Stimulated activated CD8-positive, alpha-beta memory T cell treated with anti-CD3 and anti-CD28 coated beads, Interleukin-7, amount 100 ng/mL, for 48 hours (primary cell): ENCODE measurements at places on chromosomes 6 and 20.

GRCh38 chr20:44031001-44031574 lies 116.4 kb downstream of the TOX2 start:
- no peak for DNase-seq

- DNase-seq: no peak
Observed at GRCh38 chr20:10551732-10552724, 116.9 kb downstream of the SLX4IP start.

- DNase-seq: no peak
Observed at GRCh38 chr20:25050501-25051350, 7.2 kb downstream of the ACSS1 start.

DNA sequence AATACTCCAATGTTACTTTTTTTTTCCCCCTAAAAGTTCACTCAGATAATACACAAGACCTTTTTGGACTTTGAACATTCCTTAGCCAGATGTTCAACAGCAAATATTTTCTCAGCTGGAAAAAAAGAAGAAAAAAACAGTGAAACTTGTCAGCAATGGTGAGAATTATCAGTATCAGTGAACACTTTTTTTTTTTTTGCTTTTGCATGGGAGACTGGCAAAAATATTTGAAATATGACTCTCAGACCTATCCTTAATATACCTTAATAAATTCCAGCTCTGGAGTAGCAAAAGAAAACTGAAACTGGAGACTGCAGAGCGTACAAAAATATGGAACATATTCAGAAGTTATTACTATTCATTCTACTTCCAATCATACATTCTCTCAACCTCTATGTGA lies 92.3 kb downstream of the RFPL4B start:
- no peak for DNase-seq

- DNase-seq: no peak
Observed at GRCh38 chr6:21053612-21054011, 519.4 kb downstream of the CDKAL1 start.

- DNase-seq: no peak
Observed at GRCh38 chr6:135627092-135627715, 129.7 kb upstream of the AHI1 start.

GRCh38 chr6:134676307-134677281 lies 273.3 kb downstream of the ALDH8A1 start:
- DNase-seq: no peak

GRCh38 chr6:52591832-52592231 lies 15.0 kb upstream of the TRAM2 start:
- no peak for DNase-seq

DNA sequence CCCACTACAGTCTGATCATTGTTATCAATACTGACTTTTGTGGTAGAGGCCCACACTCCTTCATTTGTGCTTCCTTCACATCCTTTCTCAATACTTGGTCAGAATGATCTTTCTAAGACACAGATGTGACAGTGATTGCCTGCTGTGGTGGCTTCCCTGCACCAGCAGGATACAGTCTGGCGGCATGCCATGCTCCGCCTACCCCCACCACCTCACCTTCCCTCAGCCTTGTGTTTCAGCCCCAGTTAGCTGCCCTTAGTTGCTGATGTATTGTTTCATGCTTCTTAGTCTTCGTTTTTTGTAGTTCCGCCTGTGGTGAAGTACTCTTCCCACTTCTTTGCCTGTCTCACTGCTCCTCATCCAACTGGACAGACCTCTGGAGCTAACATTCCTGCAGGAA lies 10.9 kb downstream of the LRRC1 start:
- DNase-seq: no peak

- no peak for DNase-seq
Observed at GRCh38 chr6:134238960-134239795, 78.7 kb downstream of the SGK1 start.

DNA sequence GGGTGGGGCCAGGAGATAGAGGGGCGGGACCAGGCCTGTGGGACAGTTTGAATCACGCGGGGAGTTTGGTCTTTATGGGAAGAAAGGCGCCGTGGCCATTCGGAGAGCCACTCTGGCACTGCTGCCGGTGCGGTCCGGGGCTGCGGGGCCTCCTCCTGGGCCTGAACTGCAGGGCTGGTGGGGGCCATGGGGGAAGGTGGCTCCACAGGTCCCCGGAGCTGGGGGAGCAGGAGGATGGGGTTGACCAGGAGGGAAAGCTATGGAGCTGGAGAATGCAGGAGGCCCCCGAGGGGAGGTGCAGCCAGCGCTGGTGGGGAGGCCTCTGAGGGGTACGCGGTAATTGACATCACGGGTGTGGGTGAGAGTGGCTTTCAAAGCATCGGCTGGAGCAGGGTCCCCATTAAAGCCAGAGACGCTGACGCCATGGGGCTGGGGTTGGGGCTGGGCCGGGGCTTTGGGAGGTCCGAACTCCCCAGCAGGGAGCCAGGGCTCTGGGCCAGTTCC lies 1.8 kb upstream of the BHLHE23 start:
- DNase-seq: no peak

DNA sequence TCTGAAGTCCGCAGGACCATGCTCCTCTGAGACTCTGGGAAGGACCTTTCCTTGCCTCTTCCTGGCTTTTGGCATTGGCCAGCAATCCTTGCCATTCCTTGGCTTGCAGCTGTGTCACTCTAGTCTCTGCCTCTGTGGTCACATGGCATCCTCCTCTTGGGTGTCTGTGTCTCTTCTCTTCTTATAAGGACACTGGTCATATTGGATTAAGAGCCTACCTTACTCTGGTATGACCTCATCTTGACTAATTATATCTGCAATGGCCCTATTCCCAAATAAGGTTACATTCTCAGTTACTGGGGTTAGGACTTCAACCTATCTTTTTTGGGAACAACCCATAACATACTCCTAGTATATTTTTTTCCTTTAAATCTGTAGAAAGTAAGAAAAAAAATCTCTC lies 49.9 kb upstream of the GTSF1L start:
- DNase-seq: no peak

- no peak for DNase-seq
Observed at GRCh38 chr20:46214824-46215488, 93.3 kb downstream of the CDH22 start.

DNA sequence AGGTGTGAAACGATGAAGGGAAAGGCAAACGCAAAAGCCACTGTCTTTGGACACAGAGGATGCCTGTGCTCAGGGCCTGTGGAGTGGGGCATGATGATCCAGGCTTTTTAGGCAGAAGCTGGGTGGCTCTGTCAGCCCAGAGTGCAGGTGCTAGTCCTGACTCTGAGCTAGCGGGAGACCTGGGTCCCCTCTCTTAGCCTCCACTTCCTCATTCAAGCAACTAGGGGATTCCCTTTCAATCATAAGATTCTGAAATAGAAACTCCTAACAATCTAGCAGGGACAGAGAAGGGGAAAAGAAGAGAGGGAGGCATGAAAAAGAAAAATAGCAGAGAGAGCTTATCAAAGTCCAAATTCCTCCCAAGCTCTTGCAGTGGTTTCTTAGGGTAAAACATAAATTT lies 7.6 kb upstream of the HIVEP2 start:
- no peak for DNase-seq

GRCh38 chr20:48769069-48769983 lies 58.5 kb downstream of the PREX1 start:
- DNase-seq: peak; percentile 79

DNA sequence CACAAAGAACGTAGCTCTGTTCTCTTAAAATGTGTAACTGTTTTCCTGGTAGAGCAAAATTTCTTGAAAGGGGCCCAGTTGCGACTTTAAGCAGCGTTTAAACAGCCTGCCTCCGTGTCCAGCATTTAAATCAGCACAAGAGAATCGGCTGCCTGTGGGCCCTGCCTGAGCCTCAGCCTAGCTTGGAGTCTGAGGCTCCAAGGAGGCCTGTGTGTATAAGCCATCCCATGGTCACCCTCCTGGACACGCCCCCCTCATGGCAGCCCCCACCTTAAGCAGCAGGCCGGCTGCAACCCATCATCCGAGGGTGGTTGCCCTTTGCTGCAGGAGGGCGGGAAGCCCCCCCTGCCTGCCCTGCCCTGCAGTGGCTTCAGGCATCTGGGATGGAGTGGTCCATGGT lies 18.9 kb downstream of the SDCBP2 start:
- DNase-seq: no peak

- no peak for DNase-seq
Observed at GRCh38 chr20:19913349-19913748, 103.8 kb upstream of the NAA20 start.

- DNase-seq: no peak
Observed at GRCh38 chr6:71879016-71879415, 7.3 kb upstream of the RIMS1 start.

DNA sequence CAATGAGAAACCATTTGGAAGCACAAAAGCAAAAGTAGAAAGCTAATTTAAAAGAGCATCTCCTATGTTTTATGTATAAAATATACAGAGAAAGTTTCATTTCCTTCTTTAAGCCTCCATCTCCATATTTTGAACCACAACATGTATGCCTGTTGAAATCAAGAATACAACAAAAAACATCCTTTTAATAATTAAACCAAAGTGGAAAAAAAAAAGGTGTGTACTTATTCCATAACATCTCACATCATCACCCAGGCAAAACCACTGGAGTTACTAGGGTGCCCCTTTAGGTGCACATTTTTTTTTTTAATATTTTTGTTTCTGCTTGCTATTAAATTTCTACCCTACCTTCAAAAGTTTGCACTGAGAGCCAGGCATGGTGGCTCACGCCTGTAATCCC lies 43.0 kb downstream of the EDN1 start:
- no peak for DNase-seq

DNA sequence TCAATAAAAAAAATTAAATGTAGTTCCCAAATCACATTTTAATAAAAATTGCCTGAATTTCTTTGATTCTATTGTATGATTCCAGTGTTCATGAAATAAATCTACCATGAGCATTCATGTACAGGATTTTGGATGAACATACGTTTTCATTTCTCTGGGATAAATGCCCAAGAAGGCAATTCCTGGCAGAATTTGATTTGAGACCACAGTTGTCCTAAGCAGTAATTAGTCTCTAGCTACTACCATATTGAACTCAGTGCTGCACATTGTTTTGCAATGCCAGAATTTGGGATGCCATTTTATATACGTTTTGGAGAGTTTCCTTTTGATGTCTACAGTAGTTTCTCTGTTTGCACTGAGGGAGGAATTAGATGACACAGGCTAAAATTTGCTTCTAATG lies 265.3 kb upstream of the HS3ST5 start:
- no peak for DNase-seq

DNA sequence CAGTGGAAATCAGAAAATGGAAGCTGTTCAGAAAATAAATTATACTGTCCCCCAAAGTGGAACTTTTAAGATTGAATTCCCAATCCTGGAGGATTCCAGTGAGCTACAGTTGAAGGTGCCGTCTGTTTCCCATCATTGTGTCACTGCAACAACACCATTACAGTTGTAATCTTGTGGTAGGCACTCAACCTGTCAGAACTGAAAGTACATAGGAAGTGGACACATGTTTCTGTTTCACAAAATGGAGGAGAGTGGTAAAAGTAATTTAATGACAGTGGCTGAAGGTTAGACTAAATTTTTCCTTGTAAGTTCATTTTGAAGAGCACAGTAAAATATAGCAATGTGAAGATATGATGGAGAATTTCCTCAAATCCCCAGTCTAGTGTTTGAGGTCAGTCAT lies 70.0 kb downstream of the CD109 start:
- no peak for DNase-seq

- DNase-seq: no peak
Observed at GRCh38 chr20:57947421-57948179, 237.8 kb upstream of the PMEPA1 start.

- no peak for DNase-seq
Observed at GRCh38 chr6:112879920-112880413, 532.8 kb downstream of the RFPL4B start.

- DNase-seq: no peak
Observed at GRCh38 chr6:56865081-56865875, 89.6 kb upstream of the BEND6 start.
